ENCODE measurements at places on chromosomes 6 and 20. TPM values are rescaled to one million over a fixed set of nuclear protein-coding genes. Genes with fewer than 3 reads are reported as not detected.

DNA sequence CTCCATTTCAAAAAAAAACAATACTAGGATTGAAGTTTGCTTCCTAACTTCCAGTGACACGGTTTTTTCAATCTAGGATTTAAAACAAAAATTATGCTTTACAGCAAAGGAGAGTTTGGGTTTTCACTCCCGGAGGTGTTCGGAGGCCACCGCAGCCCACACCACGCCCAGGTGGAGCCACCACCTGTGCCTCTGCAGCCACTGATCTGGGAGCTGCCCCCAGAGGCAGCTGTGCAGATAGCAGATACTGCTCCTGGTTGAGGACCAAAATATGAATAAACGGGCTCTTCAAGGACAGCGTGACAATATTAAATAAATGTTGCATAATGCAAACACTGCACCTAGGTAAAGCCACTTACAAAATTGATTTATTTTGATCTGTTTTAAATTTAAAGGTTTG is 30.2 kb downstream of the DLL1 start:
- DNase-seq = no peak

DNA sequence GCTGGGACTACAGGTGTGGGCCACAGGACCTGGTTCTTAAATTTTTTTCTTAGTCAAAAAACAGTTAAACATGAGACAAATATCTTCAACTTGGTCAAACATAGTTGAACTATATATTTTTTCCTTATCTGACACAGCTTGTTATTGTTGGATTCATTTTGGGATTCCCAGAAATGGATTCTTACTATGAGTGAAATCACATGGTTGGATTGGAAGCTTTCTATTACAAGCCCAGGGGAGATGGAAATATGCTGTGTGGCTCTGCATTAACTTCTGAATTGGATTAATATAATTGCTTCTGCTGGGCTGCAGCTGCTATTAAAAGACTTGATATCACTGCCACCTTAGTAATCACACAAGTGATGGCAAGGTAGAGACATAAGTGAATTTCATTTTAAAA is 126.4 kb upstream of the DUSP22 start:
- no peak for DNase-seq

- DNase-seq = peak; percentile 24
Observed at GRCh38 chr6:131678442-131678841, 22.8 kb downstream of the OR2A4 start.

The FAM217A gene
- not detected for total RNA-seq

The SIRPB2 gene
- total RNA-seq = not detected

DNA sequence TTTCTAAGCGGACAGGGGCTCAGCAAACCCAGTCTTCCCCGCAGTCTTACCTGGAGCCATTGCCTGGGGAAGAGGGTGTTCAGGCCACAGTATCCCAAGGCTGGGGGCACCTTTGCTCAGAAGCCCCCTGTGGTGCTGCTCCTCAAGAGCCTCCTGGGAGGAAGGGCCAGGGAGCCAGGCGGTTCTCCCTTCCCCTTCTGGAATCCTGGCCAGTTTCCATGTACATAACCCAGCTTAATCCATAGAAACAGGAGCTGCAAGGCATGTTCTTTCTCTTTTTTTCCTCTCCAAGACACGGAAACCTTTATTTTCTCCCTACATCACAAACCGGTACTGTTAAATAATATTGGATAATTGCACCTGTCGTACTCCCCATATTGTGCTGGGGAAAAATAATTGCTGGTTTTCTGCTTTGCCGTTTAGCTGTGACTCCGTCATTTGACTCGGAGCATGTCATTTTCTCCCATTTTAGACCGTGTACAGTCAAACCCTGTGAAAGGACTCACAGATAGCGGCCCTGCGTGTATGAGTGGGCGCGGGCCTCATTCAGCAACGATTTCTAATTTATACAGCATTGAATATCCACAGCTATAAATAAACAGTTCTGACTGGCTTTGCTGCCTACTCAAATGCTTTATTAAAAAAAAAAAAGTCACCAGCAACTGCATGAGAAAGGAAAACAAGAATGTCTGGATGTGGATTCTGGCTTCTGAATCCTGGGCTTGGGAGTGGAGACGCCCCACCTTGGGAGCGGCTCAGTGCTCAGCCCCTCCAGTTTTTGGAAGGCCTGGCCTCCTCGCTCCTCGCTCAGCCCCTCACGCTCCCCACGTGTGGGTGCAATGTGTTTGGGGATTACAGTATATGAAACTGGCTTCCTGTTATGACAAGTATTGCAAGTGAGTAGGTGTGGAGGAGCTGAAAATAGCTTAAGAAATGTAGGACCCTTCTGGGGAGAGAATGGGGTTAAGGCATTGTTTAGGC is 67.3 kb downstream of the ADTRP start:
- no peak for DNase-seq

GRCh38 chr6:744666-745353 is 51.9 kb upstream of the EXOC2 start:
- DNase-seq = no peak

The NRSN1 gene
- not detected for total RNA-seq

- DNase-seq = no peak
Observed at GRCh38 chr6:168148231-168148849, 69.3 kb upstream of the FRMD1 start.

DNA sequence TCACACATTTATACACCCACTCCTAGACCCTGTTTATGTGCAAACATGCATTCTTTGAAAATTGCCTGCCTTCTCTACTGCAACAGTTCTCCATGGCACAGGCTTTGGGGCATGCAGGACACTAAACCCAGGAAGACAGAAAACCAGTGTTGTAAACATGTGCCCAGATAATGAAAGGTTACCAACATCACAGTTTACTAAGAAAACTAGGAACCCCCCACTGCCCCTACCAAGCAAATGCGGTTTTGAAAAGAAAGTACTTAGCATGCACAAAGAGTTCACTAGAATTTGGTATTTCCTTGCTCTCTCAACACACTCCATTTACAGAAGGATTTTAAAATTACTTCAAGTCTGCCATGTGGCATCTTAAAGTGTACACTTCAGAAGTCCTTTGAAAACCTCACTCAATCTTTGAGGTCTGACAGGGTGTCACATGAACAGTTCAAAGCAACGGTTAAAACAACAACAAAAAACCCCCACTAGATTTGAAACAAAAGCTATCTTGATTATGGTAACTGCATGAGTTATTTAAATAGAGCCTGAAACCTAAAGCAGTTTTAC is 245.0 kb downstream of the GMPR start:
- no peak for DNase-seq

The LY6G6F gene
- not detected for total RNA-seq

DNA sequence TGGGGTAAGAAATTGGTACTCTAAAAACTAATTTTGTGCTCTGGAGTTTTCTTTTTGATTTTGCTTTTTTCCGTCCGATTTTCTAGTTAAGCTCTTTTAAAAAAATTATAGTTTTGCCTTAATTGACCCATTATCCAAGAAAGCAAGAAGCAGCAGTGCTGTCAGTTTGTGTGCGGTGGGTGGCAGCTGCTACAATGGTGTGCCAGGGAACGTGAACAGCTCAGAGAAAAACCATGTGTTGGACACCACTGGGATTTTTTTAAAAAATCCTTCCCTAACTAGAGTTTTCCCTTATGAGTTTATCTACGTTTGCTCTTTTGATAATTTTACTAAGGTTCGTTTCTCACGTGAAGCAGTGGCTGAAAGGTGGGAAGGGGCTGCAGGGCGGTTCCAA is 8.0 kb downstream of the MAP3K5 start:
- DNase-seq = no peak

The SIGLEC1 gene
- total RNA-seq = not detected

DNA sequence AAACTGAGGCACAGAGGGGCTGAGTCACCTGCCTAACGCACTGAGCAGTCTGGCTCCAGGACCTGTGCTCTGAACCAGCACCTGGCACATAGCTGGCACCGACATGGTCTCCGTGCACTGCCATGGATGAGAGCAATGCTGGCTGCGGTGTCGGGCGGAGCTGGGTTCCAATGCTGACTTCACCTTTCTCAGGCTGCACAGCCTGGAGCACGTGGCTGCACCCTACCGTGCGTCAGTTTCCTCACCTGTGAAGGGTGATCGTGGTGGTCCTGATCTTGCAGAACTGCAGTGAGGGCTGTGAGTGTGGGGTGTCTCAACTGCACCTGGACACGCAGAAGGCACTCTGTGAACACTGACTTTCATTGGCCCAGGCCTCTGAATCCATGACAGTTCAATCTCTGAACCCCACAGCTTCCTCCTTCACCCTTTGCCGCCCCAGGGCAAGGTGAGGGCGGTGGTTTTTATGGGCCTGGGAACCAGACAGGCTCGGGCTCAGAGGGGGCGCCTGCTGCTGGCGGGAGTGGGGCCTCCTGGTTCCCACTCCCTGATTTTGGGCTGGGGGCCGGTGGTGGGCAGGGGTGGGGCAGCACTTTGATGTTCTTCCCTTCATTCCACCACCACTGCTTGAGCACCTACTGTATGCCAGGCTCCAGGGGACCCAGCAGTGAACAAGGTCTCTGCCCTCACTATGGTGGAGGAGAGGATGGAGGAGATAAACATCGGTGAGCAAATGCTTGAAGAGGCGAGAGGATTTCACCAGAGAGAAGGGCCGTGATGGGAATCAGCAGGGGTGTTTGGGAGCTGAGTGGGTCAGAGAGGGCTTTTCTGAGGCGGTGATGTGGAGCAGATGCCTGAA is 102.9 kb downstream of the CEBPB start:
- no peak for DNase-seq

DNA sequence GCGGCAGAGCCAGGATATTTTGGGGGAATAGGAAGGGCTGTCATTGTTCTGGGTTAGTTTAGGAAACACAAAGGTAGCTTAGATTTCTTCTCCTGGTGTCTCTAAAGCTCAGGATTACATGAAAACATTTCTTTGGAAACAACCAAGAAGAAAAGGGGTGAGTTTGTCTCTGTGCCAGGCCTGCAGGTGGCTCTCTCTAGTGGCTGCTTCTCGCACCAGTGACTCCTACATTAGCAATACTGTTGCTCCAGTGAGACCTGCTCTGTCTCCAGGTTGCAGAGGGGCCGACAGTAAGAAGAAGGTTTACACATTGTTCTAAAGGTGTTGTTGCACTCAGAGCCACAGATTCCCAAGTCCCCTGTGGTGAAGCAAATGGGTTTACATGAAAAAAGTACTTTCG is 104.6 kb upstream of the GLP1R start:
- DNase-seq = no peak

Measured in SJSA1 (cell line).